ENCODE measurements at places on chromosomes 7 and 10. TPM values are rescaled to one million over a fixed set of nuclear protein-coding genes. Genes with fewer than 3 reads are reported as not detected.

Gene RBP3
- not detected for total RNA-seq

Gene USP54
- total RNA-seq: 22.5 TPM

DNA sequence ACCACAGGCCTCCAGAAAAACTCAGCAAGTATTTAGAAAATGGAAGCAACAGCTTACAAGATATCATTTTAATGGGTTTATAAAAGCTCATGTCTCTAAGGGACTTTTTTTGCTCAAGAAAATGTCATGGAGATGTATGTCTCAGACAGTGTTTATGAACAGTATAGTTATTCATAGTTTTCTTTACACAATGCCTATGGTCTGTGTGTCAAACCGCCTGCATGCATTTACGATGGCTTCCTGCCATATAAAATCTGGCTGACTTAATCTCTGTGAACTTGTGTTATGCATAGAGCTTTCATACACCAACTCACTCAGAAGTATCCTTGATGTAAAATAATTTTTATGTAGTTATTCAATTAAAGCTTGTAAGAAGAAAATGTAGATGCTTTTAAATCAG lies 1314.2 kb upstream of the LRRTM3 start:
- DNase-seq: no peak

DNA sequence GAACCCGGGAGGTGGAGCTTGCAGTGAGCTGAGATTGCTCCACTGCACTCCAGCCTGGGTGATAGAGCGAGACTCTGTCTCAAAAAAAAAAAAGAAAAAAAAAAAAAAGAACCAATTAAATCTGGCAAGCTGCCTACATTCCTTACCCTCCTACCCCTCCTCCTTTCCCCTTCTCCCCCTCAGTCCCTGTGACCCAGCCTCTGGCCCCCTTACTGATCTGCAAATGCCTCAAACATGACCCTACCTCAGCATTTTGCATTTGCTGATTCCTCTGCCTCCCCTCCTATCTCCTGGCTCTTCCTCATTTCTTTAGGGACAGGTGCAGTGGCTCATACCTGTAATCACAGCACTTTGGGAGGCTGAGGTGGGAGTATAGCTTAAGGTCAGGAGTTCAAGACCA lies 19.3 kb downstream of the CDHR3 start:
- no peak for DNase-seq

DNA sequence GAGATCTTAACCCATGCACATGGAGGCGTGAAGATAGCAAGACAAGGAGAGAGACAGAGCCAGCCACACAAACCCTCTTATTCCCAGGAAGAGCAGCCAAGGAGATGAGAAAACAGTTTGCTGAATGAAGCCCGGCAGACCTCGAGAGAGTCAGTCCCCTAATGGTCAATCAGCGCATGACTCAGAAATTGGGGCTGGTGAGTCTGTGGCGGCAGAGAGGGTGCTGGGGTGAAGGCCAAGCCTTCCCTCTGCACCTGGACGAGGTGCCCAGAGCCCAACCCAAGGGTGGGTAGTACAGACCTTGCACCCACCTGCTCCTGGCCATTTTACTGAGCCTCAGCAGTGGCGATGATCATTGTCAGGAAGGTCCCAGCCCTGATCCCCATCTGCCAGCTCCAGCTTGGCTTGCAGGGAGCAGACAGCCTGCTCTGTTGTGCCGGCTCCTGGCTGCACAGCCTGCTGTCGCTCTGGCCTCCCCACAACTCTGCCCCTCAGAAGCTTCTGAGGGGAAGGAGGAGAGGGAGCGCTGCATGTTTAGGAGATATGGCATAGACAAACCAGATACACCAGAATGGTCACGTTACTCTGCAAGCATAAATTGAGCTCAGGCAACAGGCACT lies 256.6 kb downstream of the RPS24 start:
- DNase-seq: no peak

Gene TDRD1
- 5.8 TPM for total RNA-seq

GRCh38 chr10:89241486-89242344 lies 9.9 kb downstream of the LIPA start:
- DNase-seq: no peak

GRCh38 chr10:43304687-43305333 lies 37.9 kb upstream of the RASGEF1A start:
- peak; percentile 87 for DNase-seq

GRCh38 chr10:55310143-55310542 lies 509.1 kb upstream of the PCDH15 start:
- no peak for DNase-seq

- DNase-seq: no peak
These were observed 43.6 kb downstream of the GUSB start for GRCh38 chr7:65938336-65938895.

- DNase-seq: no peak
These were observed 84.3 kb upstream of the PHF14 start for GRCh38 chr7:10889266-10889898.

DNA sequence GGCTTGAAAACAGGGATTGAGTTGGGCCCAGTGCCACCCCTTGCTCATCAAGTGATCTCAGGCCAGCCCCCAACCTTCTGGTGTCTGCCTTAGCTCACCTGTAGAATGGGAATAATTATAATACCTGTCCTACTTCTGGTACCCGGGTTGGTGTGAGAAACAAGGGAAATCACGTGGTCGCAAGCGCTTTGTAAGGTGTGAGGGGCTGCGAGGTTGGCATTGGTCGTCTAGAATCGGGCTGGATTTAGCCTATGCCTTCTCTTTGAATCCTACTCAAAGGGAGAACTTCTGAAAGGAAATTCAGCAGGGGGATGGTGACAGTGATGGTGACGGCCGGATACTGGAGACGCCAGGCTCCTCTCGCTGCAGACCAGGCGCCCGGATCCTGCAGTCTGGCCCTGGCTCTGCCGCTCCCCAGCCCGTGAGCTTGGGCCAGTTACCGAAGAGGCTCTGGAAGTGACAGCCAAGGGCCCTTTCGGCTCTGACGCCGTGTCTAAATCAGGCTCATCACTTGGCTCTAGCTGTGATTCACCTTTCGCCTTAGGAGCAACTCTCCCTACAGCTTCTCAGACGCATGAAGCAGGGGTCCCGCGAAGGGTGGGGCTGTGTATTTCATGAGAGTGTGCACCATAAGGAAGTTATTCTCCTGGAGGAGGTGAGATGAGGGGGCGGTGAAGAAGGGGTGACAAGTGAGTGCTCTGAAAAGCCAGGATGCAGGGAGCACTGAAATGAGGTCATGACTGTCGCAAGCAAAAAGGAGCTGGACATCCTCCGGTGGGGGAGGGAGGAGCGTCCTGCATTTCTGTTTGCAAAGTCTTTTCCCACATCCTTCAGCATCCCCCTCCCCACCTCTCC lies 4.0 kb upstream of the CREB5 start:
- DNase-seq: peak; percentile 56

DNA sequence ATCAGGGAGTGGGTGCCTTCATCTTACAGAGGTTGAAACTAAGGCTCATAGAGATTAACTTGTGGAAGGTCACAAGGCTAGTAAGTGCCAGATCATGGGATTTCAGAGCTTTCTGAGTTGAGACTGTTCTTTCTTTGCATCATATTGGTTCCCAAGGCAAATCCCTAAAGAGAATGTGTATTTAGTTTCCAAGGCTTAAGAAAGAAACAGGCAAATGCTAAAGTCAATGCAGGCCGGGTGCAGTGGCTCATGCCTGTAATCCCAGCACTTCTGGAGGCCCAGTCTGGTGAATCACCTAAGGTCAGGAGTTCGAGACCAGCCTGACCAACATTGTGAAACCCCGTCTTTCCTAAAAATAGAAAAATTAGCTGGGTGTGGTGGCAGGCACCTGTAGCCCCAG lies 19.8 kb downstream of the CDK1 start:
- no peak for DNase-seq

- peak; percentile 91 for DNase-seq
These were observed 50.0 kb upstream of the FAM20C start for GRCh38 chr7:142248-142941.

- DNase-seq: no peak
These were observed 30.7 kb downstream of the MYOF start for GRCh38 chr10:93451244-93451947.

Gene CHST15
- total RNA-seq: 3.0 TPM

- DNase-seq: no peak
These were observed 721.1 kb upstream of the C7orf33 start for GRCh38 chr7:147869456-147869855.
